Heart left ventricle (tissue), 16 donors: ENCODE measurements at places on chromosomes 6 and 20.
A peak's percentile ranks its signal among the peaks of the same experiment; 100 is the strongest.

DNA sequence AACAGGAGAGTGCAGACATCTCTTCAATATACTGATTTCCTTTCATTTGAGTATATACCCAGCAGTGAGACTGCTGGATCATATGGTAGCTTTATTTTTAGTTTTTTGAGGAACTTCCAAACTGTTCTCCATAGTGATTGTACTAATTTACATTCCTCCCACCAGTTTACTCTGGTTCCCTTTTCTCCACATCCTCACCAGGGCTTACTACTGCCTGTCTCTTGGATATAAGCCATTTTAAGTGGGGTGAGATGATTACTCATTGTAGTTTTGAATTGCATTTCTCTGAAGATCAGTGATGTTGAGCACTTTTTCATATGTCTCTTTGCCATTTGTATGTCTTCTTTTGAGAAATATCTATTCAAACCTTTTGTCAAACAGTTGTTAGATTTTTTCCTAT is 64.9 kb upstream of the HMGCLL1 start:
- DNase-seq = no peak

DNA sequence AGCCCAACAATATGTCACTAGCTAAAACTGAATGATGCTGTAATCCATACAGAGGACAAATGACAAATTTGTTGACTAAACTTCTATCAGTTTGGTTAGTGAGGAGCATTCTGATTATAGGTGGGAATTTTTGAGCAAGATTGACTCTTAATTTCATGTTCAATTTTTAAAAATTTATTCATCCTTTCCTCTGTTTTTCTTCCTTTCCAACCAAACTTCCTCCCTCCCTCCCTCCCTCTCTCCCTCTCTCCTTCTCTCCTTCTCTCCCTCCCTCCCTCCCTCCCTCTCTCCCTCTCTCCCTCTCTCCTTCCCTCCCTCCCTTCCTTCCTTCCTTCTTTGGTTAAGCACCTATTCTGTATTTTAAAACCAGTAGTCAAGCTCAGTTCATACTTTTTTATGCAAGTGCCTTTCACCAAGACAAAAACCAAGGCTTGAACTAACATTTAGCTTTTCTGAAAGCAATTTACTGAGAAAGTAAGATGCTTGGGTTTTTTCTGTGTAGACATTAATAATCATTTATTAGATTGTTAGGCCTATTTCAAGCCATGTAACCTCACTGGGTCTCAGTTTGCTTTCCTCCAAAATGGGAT is 112.3 kb downstream of the TSHZ2 start:
- no peak for DNase-seq

DNA sequence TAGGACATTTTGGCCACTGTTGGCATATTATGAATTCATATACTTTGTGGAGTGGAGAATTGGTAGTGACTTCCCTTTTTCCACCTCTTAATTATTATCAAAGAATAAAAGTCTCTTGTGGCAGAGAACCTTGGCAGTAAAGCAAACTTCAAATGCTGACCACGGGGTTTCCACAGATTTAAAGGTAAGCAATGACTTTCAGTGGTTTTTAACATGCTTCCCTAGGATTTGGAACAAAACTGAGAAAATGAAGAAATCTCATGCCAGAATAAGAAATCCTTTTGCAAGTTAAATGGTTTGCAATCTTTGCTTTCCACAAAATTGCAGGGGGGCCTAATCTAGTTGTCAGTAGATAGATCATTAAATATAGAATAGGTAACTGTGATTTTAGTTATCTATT is 2.0 kb upstream of the SDC4 start:
- DNase-seq = no peak

DNA sequence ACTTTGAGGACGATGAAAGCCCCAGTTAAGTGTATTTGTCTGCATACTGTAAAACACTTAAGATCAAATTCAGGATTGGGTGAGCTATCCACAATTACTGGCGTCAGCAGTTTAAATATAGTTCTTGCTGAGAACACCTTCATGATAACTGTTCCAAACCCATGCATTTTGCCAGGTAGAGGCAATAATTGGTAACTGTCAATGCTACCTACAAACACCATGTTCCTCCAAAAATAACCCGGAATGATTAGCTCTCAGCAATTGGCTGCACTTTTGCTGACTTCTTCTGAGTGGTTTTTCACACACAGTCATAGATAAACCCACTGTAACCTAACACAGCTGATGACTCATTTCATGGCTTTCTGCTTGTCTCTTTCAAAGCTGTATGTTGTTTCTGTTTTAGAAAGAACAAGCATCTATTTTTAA is 1358.6 kb upstream of the GJE1 start:
- DNase-seq = peak; percentile 36

GRCh38 chr6:137105375-137105774 is 60.6 kb upstream of the IL20RA start:
- no peak for DNase-seq

DNA sequence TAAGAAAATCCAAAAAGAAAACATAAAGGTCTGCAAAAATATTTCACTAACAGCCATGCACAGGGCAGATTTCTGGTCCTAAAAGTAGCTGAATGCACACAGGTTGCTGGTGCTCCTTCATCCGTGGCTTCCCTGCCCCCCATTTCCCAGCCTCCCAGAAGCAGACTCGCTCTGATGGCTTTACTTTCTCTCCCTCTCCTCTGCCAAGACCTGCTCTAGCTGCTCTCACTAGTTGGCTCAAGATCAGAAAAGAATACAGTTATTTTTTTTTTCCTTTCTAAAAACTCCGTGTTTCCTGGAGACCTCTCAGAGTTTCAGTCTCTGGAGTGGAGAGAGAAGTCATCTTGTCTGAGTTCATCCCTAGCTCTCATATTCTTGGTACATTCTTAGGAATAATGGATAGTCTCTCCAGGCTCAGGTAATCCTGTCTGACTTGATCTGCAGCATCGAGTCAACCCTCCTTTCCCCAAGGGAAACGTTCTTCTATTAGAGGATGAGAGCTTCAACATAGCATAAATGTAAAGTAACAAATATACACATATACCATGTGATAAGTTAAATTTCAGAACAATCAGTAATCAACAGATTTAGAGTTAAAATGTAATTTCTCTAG is 214.2 kb downstream of the TBC1D7 start:
- no peak for DNase-seq

- DNase-seq = no peak
These were observed 272.7 kb upstream of the FOXQ1 start for GRCh38 chr6:1039191-1039590.

GRCh38 chr20:10553326-10553984 is 118.3 kb downstream of the SLX4IP start:
- peak; percentile 42 for DNase-seq

- DNase-seq = no peak
These were observed 4.5 kb upstream of the ZNF451 start for GRCh38 chr6:57085471-57085870.

DNA sequence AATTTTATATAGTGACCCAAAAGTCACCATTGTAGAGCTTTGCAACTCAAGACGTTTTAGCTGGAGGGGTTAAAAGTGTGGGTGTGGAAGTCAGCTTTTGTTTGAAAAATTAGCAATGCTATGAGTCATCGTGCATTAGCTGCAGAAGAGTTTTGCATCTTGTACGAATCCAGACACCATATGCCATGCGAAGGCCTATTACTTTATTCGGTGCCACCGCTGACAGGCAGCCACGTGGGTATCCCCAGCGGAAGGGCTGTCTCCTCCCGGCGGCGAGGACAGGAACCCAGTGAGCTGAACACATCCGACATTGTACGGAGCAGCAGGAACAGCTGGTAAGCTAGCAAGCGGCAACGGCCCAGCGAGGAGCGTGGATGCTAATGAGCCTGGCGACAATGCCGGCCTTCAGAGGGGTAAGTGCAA is 84.4 kb downstream of the INSM1 start:
- DNase-seq = peak; percentile 44

DNA sequence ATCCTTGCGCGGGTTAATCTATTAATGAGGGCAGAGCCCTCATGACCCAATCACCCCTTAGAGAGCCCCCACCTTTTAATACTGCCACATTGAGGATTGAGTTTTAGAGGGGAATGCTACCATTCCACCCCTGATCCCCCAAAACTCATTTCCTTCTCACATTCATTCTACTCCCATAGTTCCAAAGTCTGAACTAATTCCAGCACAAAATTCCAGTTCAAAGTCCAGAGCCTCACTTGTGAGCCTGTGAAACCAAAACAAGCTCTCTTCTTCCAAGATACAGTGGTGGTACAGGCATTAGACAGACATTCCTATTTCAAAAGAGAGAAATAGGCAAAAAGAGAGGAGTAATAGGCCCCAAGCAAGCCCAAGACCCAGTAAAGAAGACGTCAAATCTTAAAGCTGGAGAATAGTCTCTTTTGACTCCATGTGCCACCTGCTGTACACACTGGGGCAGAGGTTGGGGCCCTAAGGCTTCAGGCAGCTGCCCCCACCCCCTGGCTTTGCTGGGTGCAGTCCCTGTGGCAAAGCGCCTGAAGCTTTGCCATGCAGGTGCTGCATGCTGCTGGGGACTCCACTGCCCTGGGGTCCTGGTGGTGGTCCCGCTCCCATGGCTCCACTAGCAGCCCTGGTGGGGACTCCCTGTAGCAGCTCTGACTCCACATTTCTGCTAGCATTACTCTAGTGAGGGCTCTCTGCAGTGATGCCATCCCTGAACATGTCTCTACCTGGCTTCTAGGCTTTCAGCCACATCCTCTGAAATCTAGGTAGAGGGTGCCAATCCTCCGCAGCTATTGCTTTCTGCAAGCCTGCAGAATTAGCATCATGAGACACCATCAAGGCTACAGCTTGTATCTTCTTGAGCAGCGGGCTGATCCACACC is 41.3 kb downstream of the RSPH3 start:
- DNase-seq = no peak

GRCh38 chr6:168785720-168786511 is 344.9 kb downstream of the SMOC2 start:
- DNase-seq = no peak

GRCh38 chr6:95093154-95093553 is 484.2 kb upstream of the MANEA start:
- DNase-seq = no peak

GRCh38 chr20:62350629-62351422 is 16.3 kb downstream of the LAMA5 start:
- DNase-seq = peak; percentile 19

GRCh38 chr6:26561533-26562466 is 23.6 kb downstream of the HMGN4 start:
- DNase-seq = no peak

DNA sequence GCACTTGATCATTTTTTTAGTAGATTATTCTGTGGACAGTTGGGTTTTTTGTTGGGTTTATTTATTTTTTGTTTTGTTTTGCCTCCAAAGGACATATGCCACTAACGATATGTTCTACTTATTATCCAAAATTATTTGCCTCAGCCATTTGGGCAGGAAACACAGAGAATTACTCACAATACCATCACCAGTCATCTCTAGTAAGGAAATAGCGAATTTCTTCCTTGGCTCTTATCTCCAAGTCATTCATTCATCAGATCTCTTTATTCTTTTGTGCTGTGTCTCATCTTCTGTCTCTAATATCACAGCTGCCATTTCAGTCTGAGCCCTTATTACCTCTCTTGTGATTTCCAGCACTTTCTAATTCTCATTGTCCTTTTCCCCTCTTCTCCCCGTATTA is 130.4 kb upstream of the SMLR1 start:
- DNase-seq = no peak

DNA sequence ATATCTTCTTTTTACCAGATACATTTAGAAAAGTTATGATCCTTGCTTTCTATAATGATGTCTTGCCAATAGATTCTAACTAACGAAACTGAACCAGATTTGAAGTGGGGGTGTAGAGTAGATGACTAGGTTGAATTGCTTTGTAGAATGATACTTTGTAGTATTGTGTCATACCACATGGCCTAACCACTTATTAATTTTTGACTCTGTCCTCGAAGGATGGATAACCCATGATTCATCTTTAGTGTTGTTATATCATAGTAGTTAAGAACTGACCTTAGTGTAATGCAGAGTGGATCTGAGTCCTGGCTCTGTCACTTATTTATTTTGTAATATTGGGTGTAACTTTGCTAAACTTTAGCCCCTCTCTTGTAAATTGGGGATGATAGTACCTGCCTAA is 4.5 kb downstream of the PHF3 start:
- DNase-seq = no peak

DNA sequence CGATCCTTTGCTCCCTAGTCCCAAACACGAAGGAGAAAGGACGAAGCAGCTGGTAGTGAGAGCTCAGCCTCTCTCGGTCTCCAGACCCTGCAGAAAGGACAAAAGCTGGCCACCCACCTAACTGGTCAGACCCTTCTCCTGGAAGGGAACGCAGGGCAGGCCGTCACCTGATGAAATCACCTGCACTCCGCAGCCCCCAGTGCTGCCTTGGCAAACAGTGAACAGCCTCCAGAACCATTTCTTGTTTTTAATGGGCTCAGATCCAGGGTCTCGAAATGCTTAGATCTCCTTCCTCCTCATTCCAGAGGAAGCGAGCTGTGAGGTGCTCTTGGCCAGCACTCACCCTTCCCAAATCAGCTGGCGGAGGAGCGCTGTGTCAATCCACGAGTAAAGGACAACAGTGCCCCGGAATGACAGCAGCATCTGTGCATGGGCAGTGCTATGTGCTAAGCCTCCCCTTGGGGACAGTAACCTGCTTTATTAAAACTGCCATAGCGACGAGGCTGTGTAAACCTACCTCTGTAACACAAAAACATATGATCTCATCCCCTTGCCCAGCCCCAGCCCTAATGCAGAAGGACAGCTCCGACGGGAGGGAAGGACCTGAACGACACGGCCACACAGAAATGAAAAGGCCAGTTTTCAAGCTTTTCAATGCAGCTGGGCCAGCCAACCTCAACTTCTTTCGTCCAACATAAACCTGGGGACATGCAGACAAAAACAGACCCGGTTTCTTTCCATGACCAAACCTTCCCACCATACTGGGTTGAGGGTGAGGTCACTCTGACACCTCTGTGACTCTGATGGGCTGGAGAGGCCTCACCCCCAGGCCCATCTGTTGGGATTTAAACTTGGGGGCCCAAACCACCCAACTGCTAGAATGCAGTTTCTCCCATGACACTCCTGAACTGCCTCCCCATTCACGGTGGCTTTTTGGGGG is 43.3 kb downstream of the SULF2 start:
- DNase-seq = no peak

DNA sequence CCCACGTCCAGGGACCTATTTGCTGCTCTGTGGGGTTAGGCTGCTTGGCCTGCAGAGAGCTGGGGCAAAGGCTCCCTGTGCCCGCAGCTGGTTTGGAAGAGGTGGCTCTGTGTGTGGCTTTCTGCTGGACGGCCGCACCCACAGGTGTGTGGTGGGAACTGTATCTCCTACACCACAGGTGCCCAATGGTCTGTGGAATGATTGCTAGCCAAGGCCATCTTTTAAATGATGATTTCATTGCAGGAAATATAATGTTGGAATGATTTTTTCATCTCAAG is 178.4 kb downstream of the DLL1 start:
- DNase-seq = peak; percentile 5

GRCh38 chr6:40022867-40023266 is 88.6 kb upstream of the MOCS1 start:
- DNase-seq = no peak

GRCh38 chr6:106533054-106533453 is 96.2 kb downstream of the RTN4IP1 start:
- no peak for DNase-seq

DNA sequence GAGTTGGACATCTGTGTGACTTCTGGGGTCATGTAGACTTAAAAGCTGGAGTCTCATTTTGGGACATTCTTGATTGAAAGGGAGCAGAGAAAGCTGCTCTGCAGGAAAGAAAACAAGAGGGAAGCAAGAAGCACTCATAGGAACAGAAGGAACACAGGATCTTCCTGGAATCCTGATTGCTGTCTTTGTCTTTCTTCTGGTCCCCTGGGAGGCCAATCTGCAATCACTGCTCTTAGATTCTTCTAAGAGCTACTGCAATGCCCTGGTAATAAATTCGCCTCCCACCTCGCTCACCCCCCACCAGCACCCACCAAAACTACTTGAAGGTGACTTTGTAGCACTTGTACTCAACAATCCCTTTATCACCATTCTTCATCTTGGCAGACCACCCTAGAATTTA is 51.8 kb downstream of the SLC35B3 start:
- DNase-seq = no peak
